ENCODE measurements at places on chromosomes 5 and 9. TPM values are rescaled to one million over a fixed set of nuclear protein-coding genes. Genes with fewer than 3 reads are reported as not detected.

GRCh38 chr5:172402531-172403188 is 51.7 kb downstream of the SH3PXD2B start:
- no peaks in the 10 kb centered on the region for H3K27me3 ChIP-seq
- DNase-seq = no peak
- peak overlapping the region; percentile 85 for H3K27ac ChIP-seq
- peaks cover 5% of the 10 kb centered on the region for H3K4me1 ChIP-seq
- H3K36me3 ChIP-seq = no peaks in the 10 kb centered on the region

DNA sequence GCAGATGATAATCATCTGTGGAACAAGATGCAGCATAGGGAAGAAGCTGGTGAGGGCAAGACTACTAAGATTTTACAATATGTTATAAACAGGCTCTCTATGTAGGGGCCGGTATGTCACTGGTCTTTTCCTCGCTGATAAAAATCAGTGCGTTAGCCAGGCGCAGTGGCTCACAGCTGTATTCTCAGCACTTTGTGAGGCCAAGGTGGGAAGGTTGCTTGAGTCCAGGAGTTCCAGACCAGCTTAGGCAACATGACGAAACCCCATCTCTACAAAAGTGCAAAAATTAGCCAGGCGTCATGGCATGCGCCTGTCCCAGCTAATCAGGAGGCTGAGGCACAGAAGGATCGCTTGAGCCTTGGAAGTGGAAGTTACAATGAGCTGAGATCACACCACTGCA is 135.9 kb downstream of the TUSC1 start:
- H3K27me3 ChIP-seq = no peaks in the 10 kb centered on the region
- DNase-seq = no peak
- no peaks in the 10 kb centered on the region for H3K4me1 ChIP-seq
- no peaks in the 10 kb centered on the region for H3K36me3 ChIP-seq

Gene CARD6
- total RNA-seq = 1.3 TPM

- no peak overlapping the region for H3K27ac ChIP-seq
- no peaks in the 10 kb centered on the region for H3K4me1 ChIP-seq
- H3K27me3 ChIP-seq = peaks cover 3% of the 10 kb centered on the region
- no peak overlapping the region for H3K4me3 ChIP-seq
Observed at GRCh38 chr9:132486706-132487350, 76.8 kb downstream of the CFAP77 start.

- H3K4me1 ChIP-seq = no peaks in the 10 kb centered on the region
- DNase-seq = no peak
- no peaks in the 10 kb centered on the region for H3K27me3 ChIP-seq
- H3K4me3 ChIP-seq = no peak overlapping the region
- peaks cover 8% of the 10 kb centered on the region for H3K36me3 ChIP-seq
Observed at GRCh38 chr9:113370806-113371325, 5.9 kb downstream of the HDHD3 start.
